ENCODE measurements at places on chromosomes 4 and X.
A peak's percentile ranks its signal among the peaks of the same experiment; 100 is the strongest.

DNA sequence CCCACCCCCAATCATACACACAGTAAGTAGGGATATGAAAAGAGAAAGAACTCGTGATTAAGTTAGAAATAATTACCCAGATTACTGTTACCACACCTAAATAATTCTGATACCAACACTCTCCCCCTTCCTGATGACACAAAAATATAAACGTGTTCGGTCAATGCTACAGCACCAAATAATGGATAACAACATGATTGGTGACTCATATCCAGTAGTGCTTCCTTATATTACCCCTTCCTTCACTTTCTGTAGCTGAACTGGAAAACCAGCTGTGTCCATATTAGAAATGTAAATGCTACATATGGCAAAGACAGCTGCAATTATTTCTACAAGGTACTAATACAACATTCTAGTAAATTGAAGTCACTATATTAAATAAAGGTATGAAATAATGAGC, 20.8 kb downstream of the EIF4E start:
- peak; percentile 9 for DNase-seq

GRCh38 chr4:121829511-121829910, 5.8 kb upstream of the CCNA2 start:
- DNase-seq, result no peak

DNA sequence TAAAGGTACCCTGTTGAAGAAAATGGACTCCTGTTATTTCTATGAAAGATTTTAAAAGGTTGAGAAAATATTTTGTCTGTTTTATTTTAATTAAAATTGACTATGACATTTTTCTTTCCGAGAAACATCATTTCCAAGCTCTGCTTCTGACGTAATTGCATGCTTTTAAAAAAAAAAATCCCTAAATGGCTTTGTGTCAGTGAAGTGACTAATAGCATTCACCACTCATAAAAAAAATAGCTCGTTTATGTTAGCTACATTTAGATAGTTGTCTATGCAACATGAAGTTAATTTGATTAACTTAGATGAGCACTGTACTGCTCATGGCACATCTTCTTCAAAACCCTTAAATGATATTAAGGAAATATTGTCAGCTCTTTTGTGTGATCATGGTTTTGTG, 105.1 kb upstream of the KLHL13 start:
- DNase-seq, result peak; percentile 28

DNA sequence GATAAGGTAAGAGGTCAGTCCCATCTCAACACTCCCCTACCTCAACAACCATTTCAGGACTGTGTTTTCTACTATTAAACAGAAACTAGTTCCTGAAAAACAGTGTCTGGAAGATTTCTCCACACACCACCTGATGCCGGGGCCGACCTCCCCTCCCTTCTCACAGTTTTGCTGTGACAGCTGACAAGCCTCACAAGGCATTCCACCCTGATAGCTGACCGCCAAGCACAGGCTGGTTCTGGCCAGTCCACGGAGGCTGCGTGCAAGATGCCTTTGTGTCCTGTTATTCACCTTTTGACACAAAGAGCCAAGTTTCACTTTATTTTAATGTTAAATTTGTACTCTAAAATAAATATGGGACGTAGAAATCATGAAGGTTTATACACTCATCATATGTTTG, 758.6 kb downstream of the PDHA2 start:
- no peak for DNase-seq

- no peak for DNase-seq
These were observed 89.0 kb upstream of the BMPR1B start for GRCh38 chr4:94668724-94669123.

DNA sequence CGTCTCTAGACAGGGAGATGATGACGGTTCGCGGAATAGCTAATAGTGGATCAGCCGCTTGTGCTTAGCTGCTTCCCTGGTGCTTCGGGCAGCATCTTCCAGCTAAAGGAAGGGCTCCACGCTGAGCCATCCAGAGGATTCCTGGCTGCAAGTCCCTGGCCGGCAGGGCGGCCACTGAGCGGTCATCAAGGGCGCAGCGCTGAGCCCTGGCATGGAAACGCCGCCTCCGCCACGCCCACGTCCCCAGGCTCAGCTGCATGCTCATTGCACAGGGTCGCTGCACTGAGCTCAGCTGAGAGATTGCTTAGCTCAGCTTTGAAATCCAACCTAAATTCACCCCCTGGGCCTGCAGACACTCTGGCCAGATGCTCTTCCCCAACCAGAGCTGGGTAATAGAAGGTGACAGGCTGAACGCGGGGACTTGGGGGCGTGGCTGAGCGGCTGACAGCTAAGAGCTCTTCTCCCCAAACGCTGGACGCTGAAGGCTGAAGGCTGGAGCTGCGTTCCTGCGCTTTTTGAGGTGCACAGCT, 118.2 kb upstream of the KIT start:
- DNase-seq, result peak; percentile 39

GRCh38 chrX:153993978-153994377, 21.4 kb downstream of the TMEM187 start:
- DNase-seq, result no peak

DNA sequence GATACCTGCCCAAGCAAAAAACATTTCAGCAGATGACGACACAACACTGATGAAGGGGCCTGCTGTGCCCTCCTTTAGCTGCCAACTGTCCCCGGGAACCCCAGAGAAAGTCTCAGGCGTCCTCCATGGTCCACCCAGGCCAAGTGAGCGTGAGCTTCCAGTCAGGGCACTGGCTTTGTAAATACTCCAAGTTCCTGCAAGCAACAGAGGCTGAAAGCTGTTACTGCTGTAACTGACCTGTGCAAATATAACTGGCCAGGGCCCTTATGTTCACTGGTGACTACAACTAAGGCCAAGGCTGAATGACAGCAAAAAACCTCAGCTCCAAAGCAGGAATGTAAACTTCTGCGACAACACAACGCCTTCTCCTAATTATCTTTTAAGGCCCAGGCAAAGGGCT, 8.2 kb downstream of the WDR1 start:
- no peak for DNase-seq

DNA sequence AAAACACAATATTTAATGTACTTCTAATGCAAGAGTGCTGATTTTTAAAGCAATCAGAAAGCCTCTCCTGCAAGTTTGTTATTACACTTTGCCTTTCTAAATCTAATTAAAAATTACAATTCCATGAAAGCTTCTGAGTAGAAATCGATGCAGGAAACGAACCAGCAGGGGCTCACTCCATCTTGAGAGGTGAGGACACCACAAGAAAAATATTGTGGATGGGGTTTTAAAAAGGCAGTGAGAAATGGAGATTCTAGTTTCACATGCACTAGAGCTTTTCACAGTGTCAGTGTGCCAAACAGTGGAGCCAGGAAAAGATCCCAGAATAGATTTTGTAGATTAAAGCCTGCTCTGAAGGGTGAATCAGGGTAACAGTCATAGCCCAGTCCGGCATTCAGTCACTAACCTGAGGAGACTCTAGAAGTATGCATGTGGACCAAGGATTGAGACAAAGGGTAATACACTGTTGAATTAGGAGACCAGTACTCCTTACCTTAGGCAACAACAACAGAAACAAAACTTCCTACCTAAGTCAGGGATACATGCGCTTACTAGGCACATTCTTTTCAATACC, 362.3 kb downstream of the NAF1 start:
- DNase-seq, result no peak

DNA sequence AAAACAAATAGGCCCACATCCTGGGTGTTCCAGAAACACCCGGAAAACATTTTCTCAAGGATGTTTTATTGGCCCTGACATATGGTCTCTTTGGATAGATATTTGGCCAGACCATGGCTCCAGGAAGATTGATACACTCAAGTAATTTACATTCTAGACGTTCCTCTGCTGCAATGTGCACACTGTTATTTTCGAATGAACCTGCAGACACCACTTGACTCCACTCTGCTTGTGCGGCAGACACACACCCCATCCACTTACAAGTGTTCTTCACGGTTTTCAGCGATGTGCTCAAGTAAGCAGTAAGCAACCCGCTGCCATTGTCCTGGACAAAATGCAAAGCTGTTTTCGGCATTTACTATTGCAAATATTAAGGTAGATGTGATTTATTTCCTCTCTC, 12.0 kb upstream of the GPM6A start:
- no peak for DNase-seq

GRCh38 chr4:1879485-1879884, 8.3 kb downstream of the NSD2 start:
- peak; percentile 45 for DNase-seq

DNA sequence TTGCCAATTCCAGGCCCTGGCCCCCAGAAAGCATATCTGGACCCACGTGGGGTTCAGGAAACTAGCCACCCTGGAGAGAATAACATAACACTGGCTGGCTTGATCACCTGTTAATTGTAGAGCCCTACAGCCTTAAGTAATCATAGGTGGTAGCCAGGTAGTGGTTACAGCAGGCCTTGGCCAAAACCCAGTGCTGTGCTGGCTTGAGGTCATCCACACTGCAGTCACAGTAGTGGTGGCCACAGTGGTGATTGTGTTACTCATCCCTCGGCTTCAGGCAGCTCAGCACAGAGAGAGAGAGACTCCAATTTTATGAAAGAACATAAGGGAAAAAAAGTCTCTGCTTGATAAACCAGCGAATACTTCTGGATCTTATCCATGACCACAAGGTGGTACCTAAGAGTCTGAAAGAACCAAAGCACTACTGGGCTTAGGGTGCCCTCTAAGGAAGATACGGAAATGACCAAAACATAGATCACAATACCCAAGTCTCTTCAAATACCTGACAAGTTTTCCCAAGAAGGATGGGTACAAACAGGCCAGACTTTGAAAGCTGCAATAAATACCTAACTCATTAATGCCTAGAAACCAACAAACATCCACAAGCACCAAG, 46.6 kb upstream of the CDX4 start:
- no peak for DNase-seq

- DNase-seq, result no peak
These were observed 43.9 kb downstream of the TMEM154 start for GRCh38 chr4:152635851-152636250.

GRCh38 chr4:124854968-124855367, 142.4 kb upstream of the ANKRD50 start:
- DNase-seq, result peak; percentile 48

- no peak for DNase-seq
These were observed 29.7 kb downstream of the BMX start for GRCh38 chrX:15530318-15530717.

GRCh38 chr4:93084599-93085305, 743.8 kb upstream of the ATOH1 start:
- no peak for DNase-seq

GRCh38 chr4:113593400-113594230, 167.9 kb downstream of the CAMK2D start:
- no peak for DNase-seq

GRCh38 chrX:153988493-153988892, 15.9 kb downstream of the TMEM187 start:
- no peak for DNase-seq

DNA sequence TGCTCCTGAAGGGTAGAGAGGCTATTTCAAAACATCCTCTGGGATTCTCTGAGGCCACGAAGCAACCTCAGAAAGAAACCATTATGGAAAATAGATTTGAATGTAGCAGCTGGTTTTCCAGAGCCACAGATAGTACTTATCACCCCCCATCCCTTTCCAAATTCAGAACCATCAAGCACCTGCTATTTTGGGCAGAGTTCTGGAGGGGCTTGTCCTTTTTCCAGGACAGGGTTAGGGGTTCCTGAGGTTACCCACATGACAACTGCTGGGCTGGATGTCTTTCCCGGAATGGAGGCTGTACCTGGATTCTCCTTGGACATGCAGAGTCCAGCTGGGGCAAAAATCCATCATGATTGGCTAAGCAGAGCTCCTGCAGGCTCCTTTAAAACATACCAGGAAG, 22.0 kb upstream of the ZXDA start:
- DNase-seq, result no peak
